ENCODE measurements at places on chromosomes 1 and 21.

DNA sequence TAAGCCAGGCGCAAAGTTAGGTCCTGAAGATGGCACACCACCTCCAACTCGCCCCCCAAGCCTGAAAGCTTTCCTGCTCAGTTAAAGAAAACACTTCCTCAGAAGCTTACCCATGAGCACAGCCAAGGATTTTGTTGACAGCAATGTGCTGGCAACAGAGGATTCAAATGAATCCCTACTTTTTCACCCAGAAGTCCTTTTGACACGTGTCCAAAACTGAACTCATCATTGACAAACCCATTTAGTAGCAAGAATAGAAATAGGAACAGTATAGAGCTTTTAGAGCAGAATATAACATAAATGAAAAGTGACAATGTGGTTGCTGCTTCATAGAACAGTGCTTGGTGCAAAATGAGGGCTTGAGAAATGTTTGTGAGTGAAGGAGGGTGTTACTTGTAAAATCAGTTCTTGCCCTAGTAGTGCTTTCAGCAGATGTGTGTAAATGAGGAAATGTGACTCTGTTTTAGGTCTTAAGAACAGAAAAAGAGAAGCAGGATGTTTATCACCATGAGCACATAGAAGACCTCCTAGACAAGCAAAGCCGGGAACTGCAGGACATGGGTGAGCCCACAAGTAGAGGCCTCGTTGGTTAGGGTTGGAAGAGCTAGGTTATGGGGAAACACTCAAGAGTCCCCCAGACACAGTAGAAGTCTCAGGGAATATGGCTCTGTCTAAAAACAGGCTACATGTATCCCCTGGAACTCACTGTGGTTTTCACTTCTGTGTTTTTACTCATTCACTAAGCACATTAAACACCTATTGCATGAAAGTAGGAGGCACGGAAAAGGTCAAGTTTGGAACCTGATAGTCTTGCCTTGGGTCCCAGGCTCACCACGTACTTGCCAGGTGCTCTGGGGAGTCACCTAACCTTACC, 48.6 kb upstream of the TMEM125 start:
- no peak for DNase-seq

- DNase-seq = no peak
Observed at GRCh38 chr1:48048064-48048463, 50.9 kb upstream of the TRABD2B start.

- no peak for DNase-seq
Observed at GRCh38 chr21:38395581-38395980, 102.7 kb downstream of the ERG start.

DNA sequence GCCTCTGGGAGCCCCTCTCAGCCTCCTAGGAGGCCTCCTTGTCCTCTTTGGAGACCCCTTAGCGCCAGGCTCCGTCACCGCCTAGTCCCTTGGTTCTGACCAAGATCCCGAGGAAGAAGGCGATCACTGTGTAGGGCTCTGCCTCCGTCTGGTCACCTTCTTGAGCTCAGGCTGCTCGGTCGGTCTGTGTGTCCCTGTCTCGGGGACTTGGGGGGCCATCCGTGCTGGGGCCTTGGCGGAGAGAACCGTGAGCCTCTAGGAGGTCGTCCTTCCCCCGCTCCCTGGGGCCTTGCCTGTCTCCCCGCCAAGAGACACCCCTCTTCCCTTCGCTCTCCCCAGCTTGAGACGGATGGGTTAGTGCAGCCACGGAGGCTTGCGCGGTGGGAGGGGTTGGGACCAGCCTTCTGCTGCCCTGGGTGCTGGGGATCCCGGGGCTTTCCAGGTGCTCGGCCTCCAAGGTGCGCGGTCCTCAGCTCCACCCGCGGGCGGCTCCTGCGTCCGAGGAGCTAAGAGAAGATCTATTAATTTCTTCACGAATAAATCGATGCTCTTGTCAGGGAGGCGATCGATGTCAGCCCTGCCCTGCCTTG, 701 bp upstream of the INSRR start:
- no peak for DNase-seq

GRCh38 chr1:94725566-94725965, 94.6 kb upstream of the SLC44A3 start:
- DNase-seq = no peak

DNA sequence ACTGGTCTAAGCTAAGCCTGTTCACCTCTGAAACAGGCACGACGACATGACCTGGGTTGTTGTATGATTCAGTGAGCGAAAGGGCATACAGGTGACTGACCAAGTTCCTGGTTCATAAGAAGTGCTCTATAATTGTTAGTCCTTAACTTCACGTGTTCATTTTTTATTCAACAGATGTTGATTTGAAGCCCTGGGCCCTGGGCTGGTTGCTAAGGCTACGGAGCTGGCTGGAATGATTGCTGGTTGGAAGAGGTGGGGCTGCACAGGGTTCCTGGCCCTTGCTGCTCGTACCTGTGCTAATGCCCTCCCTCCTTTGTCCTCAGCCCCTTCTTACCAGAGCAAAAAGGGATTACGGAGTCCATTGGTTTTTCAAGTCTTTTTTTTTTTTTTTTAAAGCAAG, 111.3 kb upstream of the CSF3R start:
- DNase-seq = peak; percentile 80

DNA sequence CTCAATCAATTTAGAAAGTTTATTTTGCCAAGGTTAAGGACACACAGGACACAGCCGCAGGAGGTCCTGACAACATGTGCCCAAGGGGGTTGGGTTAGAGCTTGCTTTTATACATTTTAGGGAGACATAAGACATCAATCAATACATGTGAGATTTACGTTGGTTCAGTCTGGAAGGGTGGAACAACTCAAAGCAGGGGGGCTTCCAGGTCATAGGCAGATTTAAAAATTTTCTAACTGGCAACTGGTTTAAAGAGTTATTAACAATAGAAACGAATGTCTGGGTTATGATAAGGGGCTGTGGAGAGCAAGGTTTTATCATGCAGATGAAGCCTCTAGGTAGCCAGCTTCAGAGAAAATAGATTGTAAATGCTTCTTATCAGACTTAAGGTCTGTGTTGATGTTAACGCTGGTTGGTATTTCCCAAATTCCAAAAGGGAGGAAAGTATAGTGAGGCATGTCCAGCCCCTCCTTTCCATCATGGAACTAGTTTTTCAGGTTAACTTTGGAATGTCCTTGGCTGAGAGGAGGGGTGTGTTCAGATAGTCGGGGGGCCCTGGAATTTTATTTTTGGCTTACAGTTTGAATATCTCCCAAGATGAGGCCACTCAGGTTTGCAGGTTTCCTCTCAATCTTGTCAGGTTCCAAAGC, 31.0 kb upstream of the TGFBR3 start:
- DNase-seq = no peak

GRCh38 chr1:14741082-14741481, 142.6 kb downstream of the KAZN start:
- DNase-seq = no peak

DNA sequence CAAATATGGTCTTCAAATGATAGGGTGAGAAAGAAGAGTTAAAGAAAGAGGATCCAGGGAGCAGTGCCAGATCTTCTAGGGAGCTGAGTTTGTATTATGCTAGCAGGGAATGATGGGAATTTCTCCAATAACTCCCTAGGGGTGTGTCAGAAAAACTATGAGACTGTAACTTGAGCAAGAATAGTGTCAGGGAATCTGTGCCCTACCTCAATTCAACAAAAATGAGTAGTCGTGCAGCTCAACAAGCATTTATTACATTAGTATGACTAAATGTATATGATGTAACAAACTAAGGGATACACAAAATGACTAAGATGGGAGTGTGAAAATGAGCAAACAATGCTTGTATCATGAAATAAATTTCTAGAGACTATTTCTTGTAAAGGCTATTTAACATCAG, 24.2 kb downstream of the SPAG17 start:
- DNase-seq = no peak

DNA sequence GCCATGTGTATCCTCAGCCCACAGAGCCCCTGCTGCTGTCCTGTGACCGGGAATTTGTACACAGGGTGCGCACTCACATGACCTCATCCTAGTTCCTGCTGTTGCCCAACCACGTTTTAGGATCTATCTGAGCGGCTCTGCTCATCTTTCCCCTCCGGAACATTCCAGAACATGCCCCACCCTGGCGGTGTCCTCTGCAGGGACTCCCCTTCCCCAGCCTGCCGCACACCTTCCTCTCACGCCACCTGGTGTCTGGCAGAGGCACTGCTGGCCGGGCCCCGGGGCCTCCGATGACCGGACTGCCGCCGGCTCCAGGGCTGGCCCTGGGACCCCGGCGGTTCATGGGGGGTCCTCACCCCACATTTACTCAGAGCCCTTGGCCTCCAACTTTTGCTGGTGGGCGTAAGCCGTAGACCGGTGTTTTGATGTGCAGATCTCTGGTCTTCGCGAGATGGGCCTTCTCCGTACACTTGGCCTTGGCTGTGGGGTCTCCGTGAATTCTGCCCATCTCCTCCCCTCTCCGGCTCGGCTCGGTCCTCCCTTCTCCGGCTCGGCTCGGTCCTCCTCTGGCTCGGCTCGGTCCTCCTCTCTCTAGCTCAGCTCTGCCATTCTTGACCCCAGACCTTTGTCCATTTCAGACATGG, 29.5 kb downstream of the ARHGEF16 start:
- DNase-seq = no peak

DNA sequence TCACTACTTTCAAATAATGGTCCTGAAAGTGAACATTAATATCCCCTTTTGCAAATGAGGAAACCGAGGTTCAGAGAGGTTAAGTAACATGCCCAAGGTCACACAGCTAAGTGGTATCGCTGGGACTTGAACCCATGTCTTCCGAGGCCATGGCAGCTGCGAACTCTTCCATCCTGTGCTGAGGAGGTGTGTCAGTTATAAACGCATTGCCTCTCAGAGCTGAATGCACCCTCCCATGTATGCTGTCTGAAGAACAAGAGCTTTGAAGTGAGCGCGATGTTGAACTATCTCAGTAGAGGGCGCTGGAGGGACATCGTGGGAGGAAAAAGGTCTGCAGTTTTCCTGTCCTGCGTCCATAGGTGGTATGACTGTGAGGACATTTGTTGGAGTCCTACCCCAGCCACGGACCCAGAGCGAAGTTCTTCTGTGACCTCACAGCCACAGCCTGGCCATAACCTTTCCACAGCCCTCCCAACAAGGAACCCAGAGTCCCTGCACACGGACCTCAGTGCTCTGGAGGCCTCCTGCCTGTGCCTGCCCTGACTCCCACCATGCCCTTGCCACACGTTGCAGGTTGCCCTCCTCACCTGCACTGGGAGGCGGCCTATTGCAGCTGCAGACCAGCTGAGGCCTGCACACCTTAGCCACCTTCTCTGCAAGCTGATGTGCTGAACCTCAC, 7.5 kb downstream of the MYOC start:
- peak; percentile 88 for DNase-seq

DNA sequence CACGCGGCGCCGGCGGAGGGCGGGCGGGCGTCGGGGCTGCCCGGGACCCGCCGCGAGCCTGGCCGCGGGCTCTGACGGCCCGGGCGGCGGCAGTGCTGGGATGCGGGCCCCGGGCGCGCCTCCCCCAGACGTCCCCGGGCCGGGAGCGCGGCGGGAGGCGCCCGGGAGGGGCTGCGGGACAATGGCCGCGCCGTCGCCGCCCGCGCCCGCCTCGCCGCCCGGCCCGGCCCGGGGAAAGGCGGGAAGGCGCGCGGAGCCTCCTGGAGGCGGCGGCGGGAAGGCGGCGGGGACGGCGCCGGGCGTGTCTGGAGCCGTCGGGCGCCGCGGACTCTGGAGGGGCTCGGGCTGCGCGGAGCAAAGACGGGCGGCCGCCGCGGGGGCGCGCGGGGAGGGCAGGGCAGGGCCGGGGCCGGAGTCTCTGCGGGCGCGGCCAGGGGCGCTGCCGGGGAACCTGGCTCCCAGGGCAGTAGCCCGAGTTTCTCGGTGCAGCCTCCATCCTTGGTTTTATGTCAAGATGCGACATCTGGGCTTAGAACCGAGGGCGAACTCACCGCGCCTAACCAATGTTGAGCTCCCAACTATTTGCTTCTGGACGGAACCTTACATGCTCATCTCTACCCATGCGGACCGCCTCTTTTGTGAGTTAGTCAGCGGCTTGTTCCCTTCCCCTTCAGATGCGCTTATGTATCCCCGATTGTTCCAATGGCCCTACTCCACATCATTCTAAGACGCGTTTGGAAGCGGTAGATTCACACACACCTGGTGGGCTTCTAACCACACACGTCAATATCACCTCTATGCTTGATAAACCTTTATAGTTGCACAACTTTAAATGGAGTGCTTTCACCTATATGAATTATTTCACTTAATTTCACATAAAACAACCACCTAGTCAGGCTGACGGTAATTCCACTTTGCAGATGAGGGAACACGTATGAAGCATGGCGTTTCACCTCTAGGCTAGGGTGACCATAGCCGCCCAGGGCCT, 651 bp downstream of the ZBTB8A start:
- DNase-seq = peak; percentile 49

DNA sequence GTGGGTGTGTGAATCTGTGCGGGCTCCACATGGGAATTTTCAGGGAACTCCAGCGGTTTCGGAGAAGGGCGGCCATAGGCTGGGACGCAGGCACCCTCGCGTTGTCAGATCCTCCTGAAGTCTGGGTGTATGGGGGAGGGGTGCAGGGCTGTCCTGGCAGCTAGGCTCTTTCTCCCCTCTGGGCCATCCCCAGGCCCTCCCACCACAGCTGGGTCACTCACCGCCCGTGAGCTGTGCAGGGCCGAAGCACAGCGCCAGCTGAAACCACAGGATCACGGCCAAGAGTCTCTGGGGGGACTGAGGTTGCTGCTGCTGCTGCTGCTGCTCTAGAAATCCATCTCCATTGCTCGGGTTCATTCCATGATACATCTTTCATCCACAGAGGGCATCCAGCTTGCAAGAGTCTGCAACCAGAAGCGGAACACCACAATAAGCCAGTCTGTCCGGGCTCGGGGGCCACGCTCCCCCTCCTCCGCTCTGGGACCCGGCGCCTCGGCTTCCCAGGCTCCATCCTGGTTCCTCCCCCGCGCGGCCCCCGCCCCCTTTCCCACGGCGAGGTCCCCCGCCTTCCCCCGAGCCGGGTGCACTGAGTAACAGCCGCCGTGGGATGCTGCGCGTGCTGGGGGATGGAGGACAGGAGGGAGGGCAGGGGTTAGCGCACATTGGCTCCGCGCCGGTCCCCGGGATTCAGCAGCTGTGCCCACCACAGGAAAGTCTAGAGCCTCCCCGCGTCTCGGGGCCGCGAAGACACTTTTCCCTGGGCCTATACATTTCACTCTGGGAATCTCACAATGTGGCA, 720 bp downstream of the SUSD4 start:
- DNase-seq = peak; percentile 67

GRCh38 chr1:40096977-40097782, at the start of gene PPT1:
Gene PPT1, minus strand, starts transcription at chr1:40097252. Its CDS starts 14 bp downstream, at chr1:40097238.
- peak; percentile 86 for DNase-seq

DNA sequence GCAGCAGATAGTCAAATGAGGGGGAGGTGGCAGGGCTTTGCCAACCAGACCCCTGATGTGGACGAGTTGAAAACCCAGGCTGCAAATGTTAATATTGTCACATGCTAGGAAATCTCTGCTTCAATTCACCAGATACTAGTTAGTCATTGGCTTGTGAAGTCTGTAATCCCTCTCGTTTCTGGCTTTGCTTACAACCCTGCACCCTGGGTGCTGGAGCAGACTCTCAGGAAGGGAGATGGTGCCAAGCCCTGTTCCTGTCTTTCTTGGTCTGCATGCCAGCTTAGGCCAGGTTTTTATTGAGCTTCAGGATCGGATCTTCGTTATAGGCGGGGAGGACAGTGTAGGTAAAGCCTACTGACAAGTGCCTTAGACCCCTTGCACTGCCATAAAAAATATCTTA, 53.3 kb downstream of the MDM4 start:
- no peak for DNase-seq

Measured in NCI-H1417 (cell line).